Liver (tissue), 10 donors: ENCODE measurements at places on chromosomes 16 and 17. TPM values are rescaled to one million over a fixed set of nuclear protein-coding genes. Genes with fewer than 3 reads are reported as not detected.

- peaks cover 21% of the 10 kb centered on the region for H3K4me1 ChIP-seq
- no peak overlapping the region for H3K27ac ChIP-seq
- H3K4me3 ChIP-seq: no peak overlapping the region
- H3K27me3 ChIP-seq: no peaks in the 10 kb centered on the region
- DNase-seq: no peak
Measured at GRCh38 chr17:36481829-36482228, 4.7 kb upstream of the ZNHIT3 start.

DNA sequence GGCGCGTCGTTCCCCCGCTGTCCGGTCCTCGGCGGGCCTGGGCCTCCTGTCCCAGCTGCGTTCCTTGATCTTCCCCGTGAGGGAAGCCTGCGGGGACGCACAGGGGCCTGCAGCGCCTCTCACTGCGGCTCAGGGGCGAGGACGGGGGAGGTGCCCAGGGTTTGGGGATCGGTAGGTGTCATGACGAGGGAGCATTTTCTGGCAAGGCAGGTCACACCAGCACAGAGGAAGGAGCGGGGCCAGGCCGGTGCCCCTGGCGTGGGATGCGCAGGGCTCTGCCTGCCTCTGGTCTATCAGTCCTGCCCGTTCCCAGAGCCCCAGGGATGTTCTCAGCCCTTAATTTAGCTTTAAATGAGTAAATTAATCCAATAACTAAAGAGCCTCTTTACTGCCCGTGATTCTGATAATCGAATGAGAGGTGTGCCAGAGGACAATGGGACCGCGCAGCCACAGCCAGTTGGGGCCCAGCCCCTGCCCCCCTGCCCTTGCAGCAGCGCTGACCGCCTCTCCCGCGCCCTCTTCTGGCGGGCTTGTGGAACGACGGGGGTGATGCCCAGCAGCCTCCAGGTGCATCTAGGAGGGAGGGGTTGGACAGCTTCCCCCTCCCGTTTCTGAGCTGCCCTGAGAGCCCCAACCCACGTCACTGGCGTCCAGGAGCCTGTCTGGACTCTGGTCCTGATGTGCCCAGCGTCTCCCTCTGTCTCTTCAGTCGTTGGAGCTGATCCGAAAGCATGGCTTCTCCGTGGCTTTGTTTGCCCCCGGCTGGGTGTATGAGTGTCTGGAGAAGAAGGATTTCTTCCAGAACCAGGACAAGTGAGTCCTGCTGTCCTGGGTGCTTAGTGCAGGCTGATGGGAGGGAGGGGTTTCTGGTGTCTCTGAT, 7.9 kb downstream of the ENGASE start:
- no peak overlapping the region for H3K4me3 ChIP-seq
- DNase-seq: no peak
- no peak overlapping the region for H3K27ac ChIP-seq
- peaks cover 63% of the 10 kb centered on the region for H3K36me3 ChIP-seq
- no peaks in the 10 kb centered on the region for H3K4me1 ChIP-seq

- no peak overlapping the region for H3K4me3 ChIP-seq
- H3K27ac ChIP-seq: no peak overlapping the region
- no peak for DNase-seq
- H3K27me3 ChIP-seq: no peaks in the 10 kb centered on the region
- peaks cover 5% of the 10 kb centered on the region for H3K36me3 ChIP-seq
- H3K4me1 ChIP-seq: no peaks in the 10 kb centered on the region
Measured at GRCh38 chr17:57309479-57309878, 53.2 kb downstream of the MSI2 start.

DNA sequence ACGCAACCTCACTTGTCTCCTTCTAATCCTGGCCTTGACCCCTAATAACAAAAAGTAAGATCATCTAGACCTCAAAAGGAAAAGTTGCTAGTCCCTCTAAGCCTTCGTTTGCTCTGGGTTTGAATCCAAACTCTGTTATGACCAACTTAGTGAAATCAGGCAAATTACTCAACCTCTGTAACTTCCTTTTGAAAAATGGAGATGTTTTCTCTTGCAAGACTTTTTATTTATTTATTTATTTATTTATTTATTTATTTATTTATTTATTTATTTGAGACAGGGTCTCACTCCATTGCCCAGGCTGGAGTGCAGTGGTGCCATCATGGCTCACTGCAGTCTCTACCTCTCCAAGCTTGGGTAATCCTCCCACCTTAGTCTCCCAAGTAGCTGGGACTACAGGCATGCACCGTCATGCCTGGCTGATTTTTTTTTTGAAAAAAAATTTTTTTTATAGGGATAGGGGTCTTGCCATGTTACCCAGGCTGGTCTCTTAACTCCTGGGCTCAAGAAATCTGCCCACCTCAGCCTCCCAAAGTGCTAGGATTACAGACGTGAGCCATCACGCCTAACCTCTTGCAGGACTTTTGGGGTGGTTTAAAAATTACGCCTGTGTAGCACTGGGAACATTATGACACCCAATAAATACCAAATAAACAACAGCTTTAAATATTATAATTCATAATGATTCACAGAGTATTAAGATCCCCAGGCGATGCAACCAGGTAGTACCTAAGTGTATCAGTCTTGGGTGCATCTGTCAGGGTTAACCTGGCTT, 63.4 kb downstream of the PITPNC1 start:
- H3K4me3 ChIP-seq: no peak overlapping the region
- H3K27ac ChIP-seq: no peak overlapping the region
- no peak for DNase-seq
- H3K27me3 ChIP-seq: no peaks in the 10 kb centered on the region

DNA sequence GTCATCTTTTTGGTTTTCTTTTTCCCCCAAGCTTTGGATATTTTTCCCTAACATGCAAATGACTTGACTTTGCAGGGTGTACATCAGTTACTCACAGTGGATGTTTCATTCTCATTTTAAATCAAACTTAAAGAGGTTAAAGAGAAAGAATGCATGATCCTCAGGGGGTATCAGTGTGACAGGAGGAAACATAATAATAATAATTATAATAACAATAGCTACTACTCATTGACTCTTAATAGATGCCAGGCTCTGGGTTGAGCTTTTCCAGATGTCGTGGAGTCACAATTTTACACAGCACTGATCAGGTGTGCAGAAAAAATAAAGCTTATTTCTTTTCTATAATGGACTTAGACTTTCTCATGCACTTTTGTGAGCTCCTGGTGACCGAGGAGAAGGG, 157.2 kb upstream of the CACNG3 start:
- H3K27me3 ChIP-seq: no peaks in the 10 kb centered on the region
- H3K36me3 ChIP-seq: no peaks in the 10 kb centered on the region
- no peaks in the 10 kb centered on the region for H3K4me1 ChIP-seq
- DNase-seq: no peak
- no peak overlapping the region for H3K4me3 ChIP-seq

- H3K27me3 ChIP-seq: no peaks in the 10 kb centered on the region
- no peak for DNase-seq
- H3K4me1 ChIP-seq: peaks cover 3% of the 10 kb centered on the region
Measured at GRCh38 chr16:80754476-80754875, 49.9 kb downstream of the CDYL2 start.

DNA sequence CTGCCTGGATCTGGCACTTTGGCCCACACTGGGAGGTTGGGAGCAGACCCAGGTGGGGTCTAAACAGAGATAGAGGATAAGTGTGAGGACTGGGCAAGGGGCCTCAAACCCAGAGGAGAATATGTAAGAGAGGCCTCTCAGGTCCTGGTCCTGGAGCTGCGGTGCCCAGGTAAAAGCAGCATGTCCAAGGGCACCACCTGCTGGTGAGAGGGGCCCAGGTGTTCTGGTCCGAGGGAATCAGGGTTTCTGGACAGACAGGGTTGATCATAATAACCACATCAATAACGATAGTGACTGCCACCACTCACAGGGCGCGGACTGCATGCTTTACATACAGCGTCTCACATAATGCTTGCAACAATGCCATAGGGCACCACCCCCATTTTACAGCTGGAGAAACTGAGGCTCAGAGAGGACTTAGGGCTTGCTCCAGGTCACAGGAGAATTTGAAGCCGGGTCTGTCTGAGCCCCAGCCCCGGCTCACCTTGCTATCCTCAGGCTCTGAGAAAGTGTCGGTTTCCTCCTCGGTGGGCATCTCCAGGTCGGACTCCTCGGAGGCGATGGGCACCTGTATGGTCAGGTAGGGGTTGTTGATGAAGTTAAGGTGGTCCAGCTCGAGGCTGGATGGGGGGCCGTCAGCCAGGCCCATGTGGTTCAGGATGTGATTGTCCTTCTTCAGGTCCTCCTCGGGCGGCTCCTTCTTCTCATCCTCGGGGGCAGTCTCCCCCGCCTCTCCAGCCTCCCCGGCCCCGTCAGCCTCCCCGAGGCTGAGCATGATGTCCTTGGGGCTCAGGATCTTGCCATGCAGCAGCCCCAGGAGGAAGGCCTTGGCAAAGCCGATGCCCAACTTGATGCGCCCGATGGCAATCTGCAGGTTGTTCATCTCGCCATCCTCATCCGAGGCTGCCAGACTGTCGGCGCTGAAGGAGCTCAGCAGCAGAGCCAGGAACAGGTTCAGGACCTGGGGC, 19.1 kb upstream of the CD79B start:
- H3K27me3 ChIP-seq: no peaks in the 10 kb centered on the region
- peak; percentile 54 for DNase-seq
- H3K4me1 ChIP-seq: no peaks in the 10 kb centered on the region

GRCh38 chr17:38728290-38728831, 1.8 kb upstream of the CISD3 start:
- no peaks in the 10 kb centered on the region for H3K27me3 ChIP-seq
- DNase-seq: no peak
- peak overlapping the region; percentile 23 for H3K27ac ChIP-seq
- no peak overlapping the region for H3K4me3 ChIP-seq
- peaks cover 4% of the 10 kb centered on the region for H3K36me3 ChIP-seq

DNA sequence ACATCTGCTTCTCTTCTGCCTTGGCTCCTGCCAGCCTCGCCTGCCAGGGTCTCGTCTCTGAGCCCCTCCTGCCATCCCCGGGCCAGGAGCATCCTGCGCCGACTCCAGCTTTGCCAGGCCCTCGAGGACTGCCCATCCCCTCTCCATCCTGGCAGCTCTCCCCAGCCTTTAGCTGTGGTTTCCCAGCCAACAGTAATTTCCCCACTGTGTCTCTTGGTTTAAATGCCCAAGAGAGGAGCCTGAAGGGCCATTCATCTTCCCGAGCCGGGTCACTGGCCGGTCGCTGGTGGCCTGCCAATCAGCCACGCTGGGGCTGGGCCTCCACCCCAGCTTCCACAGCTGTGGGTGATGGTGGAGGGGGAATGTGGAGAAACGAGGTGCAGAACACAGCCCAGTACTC, 47.8 kb downstream of the MRC2 start:
- no peak for DNase-seq
- H3K4me1 ChIP-seq: no peaks in the 10 kb centered on the region
- H3K27ac ChIP-seq: no peak overlapping the region
- no peaks in the 10 kb centered on the region for H3K36me3 ChIP-seq

DNA sequence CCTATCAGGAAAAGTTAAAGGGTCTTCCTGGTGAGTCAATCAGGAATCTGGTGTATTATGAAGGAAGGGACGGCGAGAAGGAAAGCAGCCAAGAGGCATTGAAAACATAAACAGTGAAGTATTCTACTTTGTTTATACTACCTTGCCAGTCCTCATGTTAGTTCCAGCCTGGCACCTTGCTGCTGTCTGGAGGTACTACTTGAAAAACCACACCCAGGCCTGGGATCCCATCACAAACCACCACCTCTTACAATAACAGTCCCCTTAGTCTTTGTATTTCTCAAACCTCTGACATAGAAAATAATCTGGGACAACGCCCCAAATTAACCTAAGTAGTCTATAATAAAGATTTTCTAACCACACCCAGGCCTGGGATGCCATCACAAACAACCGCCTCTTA, 676.7 kb upstream of the SOX9 start:
- no peak for DNase-seq
- no peaks in the 10 kb centered on the region for H3K36me3 ChIP-seq
- H3K27me3 ChIP-seq: no peaks in the 10 kb centered on the region
- no peaks in the 10 kb centered on the region for H3K4me1 ChIP-seq
- H3K27ac ChIP-seq: no peak overlapping the region

The CACNB1 gene
- 0.22 TPM for polyA plus RNA-seq

The SDR42E2 gene
- not detected for polyA plus RNA-seq

The PCGF2 gene
- polyA plus RNA-seq: 1.3 TPM

The TLCD2 gene
- polyA plus RNA-seq: 4.3 TPM
